D341Med (cell line): ENCODE measurements at places on chromosomes 4 and X.
A peak's percentile ranks its signal among the peaks of the same experiment; 100 is the strongest.

DNA sequence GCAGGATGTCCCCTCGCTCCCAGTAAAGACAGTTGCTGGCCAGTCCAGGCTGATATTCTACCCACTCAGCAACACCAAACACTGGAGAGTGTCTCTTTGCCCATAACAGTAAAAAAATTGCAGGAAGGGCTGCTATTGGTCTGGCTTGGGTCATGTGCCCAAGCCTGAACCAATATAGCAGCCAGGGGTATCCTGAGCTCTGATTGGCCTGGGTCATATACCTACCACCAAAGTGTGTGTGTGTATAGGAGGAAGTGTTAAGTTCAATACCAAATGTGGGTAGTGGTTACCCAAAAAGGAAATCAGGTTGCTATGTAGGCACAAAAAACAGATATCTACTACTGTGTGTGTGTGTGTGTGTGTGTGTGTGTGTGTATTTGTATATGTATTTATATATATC is 373.2 kb downstream of the BCOR start:
- DNase-seq = no peak

DNA sequence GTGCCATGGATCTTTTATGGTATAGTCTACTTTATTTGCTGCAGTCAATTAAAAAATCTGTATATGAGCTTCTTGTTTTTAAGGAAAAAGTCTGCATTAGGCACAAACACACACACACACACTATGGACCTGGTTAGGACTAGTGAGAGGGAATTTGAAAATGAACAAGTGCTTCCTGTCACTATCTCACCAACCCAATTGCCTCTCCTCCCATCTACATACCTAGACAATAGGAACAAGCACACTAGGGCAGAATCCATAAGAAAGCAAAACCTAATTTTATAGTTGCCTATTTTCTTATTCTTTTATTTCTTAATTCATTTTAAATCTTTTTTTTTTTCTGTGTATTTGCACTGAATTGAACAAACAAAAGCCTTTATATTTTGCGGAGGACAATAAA is 22.7 kb downstream of the PALLD start:
- DNase-seq = no peak

DNA sequence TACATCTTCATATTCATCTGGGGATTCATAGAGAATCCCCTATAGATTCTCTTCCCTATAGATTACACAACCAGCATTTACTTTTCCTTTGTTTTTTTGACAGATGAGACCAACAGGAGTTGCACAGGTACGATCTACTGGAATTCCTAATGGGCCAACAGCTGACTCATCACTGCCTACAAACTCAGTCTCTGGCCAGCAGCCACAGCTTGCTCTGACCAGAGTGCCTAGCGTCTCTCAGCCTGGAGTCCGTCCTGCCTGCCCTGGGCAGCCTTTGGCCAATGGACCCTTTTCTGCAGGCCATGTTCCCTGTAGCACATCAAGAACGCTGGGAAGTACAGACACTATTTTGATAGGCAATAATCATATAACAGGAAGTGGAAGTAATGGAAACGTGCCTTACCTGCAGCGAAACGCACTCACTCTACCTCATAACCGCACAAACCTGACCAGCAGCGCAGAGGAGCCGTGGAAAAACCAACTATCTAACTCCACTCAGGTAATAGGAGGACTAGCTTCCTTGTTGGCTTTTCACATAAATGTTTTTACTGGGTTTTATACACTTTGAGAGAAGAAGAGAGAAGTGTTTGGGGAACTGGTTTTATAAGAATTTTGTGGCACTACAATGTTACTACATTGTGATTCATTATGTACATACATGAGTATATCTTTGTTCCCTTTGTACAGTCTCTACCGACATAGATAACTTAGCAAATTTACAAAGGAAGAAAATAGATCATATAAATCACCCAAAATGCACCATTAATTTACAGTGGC is 137.2 kb downstream of the DIPK2B start:
- no peak for DNase-seq

- DNase-seq = no peak
These were observed 45.5 kb downstream of the GLRB start for GRCh38 chr4:157121401-157121800.

DNA sequence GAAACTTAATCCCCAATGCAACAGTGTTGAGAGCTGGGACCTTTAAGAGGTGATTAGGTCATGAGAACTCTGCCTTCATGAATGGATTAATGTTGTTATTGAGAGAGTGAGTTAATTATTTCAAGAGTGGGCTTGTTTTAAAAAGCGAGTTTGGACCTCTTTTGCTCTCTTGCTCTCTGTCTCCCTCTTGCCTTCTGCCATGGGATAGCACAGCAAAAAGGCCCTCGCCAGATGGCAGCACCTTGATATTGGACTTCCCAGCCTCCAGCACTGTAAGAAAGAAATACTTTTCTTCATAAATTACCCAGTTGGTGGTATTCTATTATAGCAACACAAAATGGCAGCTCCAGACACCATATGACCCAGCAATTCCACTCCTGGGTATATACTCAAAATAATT is 7.0 kb upstream of the ATP6AP2 start:
- DNase-seq = peak; percentile 21

DNA sequence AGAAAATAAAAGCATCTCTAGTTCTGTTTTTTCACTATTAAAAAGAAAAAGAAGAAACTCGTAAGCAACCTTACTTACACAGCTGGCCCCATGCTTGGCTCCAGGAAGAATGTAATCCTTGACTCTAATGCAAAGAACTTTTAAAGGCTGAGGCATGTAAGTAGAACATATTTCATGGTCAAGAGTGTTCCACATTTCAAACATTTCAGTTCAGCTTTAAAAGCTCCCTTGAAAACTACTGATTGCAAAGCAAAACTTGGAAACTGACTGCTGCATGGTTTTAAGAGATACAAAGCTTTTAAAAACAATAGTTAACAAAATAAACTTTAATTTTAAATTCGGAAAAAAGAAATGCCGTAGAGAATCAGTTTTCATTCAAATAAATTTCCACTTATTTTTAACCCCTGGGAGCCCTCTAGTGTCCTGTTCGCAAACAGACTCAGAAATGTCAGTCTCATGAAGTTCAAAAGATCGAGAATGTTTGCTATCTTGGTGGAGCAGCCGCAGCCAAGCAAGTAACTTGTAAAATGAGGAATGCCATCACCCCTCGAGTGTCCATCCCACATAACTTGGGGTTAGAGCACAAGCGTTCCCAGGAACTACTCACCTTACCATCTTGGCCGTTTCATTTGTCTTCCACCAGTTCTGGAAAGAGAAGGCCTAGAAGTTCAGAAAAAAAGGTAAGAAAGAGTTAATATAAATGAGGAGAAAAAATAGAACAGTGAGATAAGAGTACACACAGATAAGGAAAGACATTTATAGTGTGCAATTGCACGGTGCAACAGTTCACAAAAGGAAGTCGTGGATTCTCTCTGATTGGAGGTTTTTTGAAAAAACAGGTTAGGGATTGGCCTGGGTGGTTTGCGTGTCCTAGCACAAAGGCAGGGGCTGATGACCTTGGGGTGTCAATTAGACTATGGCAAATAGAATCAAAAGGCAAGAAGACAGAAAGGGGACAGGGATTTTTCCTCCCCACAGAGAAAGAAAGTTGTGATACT is at the start of gene GASK1B:
Gene GASK1B, minus strand, starts transcription at position 765 of the 998 bp plus-strand sequence. CDS start 1,650 bp downstream, outside the sequence.
- DNase-seq = peak; percentile 47

DNA sequence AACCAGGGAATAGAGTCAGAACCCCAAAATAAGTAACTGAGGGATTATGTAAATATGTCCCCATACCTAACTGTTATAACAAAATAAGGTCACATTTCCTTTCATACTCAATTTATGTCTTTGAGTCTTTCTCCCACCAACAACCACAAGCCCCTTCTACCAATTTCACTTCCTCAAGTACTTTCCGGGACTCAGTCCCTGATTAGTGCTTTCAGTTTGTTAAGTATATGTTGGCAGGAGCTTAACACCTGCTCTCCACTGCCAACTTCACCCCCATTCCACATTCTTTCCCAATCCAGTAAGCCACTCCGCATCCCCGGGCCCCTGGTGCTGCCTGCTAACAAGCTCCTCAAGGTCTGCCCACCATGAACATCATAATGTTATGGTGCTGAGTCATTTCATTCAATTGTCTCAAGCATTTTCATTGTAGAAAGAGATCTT is 71.3 kb upstream of the SPRY1 start:
- DNase-seq = no peak

DNA sequence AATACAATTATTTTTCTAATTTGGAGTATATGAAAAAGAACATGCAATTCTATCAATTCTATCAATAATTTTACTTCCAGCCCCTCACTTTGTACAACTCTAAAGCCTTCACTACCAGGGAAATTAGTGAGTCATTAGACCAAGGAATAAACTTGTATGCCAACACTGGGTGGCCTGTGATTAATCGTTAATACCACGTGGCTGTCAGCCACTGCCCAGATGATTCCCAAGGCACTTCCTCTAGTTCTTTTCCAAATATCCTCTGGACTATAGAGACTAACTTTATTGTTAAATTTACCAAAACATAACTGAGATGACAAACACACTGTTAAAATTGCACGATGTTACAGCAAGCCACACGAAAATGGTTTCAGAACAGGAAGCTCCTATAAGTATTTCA is 45.7 kb downstream of the MID1 start:
- no peak for DNase-seq

DNA sequence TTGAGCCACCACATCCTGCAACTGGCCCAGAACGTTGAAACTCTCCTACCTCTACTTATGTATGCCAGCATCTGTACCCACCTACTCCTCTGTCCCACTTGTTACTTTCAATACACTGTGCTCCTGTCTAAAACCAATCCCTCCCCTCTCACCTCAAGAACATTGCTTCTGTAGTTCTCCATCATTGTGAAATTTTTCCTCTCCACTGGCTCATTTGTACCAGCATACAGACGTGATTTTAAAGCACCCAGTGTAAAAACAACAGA is 25.5 kb upstream of the USO1 start:
- DNase-seq = no peak

DNA sequence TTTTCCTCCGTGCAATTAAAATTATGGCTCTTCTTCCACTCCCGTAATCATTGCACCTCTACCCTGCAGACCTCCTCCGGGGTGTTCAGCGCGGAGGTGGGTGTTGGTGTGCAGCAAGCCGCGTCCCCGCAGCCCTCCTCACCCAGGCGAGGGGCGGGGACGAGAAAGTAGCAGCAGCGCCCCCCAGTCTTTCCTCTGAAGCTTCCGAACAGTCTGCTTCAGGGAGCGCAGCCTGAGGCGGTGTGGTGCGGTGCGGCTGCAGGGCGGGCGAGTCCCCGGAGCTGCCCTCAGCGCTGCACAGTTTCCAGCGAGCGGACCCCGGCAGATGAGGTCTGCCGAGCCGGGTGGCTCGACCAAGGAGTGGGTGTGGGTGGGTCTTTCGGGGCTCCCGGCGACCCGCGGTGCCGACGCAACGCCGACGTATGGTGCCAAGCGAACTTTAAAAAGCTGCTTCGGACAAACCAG is at the start of gene FRAS1:
Gene FRAS1, plus strand, starts transcription at position 189 of the 465 bp plus-strand sequence. CDS start 687 bp downstream, outside the sequence.
- peak; percentile 66 for DNase-seq

DNA sequence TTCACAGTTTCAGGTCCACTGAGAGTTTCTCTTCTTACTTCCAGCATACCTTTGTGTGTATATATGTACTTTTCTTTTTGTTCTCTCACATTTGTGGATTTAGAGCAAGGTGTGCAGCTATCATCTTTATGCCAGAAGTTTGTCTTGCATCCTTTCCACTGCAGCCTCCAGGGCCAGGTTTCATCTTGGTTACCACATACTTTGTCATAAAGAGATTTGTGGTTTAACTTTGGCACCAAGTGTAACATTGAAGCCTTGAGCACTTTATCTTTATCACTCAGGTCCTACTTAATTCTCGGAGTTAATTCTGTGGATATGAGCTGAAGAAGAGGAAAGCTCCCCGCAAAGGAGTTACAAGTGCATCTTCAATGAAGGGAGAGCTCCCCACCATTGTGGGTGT is 31.4 kb upstream of the VMA21 start:
- DNase-seq = no peak

DNA sequence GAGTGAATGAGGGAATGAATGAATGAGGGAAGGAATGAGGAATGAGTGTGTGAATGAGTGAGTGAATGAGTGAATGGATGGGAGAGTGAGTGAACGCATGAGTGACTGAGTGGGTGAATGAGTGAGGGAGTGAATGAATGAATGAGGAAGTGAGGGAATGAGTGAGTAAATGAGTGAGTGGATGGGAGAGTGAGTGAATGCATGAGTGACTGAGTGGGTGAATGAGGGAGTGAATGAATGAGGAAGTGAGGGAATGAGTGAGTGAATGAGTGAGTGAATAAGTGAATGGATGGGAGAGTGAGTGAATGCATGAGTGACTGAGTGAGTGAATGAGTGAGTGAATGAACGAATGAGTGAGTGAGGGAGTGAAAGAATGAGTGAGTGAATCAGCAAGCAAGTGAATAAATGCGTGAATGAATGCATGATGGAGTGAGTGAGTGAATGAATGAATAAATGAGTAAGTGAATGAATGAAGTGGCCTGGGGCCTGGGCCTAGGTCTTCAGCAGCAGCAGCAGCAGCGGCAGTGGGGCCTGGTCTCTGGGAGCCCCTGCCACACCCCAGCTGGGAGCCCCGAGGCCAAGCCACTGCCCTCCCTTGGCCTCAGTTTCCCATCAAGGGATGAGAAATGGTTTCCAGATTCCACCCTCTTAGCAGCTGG is 16.2 kb upstream of the PSAPL1 start:
- DNase-seq = no peak

GRCh38 chr4:148224476-148224875 is 217.7 kb downstream of the NR3C2 start:
- DNase-seq = no peak
